Adipocyte (in vitro differentiated cells): ENCODE measurements at places on chromosomes 7 and 10.

DNA sequence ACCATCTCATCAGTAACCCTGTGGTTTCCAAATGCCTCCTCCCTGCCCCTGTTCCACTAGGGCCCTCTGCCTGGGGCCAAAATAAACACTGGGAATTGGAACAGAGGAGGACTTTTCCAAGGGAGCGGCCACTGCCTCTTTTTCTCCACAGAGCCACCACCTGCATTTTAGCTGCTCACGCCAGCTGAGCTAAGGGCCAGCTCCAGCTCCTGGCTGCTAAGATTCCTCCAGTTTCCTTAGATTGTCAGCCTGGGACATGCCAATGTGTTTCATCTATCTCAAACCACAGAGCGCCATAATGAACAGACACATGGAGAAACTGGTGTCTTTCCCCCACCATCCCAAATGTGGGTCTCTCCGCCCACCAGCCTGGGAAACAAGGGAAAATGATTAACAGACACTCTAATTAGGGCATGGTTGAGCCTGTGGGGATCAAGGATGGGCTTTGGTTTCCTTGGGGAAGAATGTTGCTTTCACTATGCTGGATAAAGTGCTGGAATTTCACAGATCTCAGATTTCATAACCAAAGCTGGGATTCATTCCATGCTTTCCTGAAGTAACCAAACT lies 52.2 kb downstream of the ASB13 start:
- DNase-seq, result peak; percentile 76

DNA sequence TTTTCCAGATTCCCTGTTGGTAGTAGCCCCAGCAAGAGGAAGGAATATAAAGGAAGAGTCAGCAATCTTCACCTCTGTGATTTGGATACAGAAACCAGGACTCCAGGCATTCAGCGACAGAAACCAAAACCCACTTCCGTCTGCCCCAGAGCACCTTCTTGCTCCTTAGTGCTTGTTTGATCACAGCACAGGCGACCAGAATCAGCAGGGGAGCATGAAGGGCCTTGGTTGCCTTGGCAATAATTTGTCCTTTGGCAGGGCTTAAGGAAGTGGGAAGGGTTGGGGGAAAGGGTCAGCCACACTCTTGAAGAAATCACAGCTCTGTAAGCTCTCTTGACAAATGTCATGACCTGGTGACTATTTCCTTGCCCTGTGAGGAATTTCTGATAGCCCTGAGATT lies 379.6 kb downstream of the OTUD1 start:
- DNase-seq, result no peak

GRCh38 chr10:74967911-74968666 lies 141.7 kb downstream of the KAT6B start:
- peak; percentile 26 for DNase-seq

- no peak for DNase-seq
Measured at GRCh38 chr7:35908331-35909216, 107.7 kb downstream of the SEPTIN7 start.

GRCh38 chr10:11183015-11183414 lies 165.3 kb downstream of the CELF2 start:
- no peak for DNase-seq

DNA sequence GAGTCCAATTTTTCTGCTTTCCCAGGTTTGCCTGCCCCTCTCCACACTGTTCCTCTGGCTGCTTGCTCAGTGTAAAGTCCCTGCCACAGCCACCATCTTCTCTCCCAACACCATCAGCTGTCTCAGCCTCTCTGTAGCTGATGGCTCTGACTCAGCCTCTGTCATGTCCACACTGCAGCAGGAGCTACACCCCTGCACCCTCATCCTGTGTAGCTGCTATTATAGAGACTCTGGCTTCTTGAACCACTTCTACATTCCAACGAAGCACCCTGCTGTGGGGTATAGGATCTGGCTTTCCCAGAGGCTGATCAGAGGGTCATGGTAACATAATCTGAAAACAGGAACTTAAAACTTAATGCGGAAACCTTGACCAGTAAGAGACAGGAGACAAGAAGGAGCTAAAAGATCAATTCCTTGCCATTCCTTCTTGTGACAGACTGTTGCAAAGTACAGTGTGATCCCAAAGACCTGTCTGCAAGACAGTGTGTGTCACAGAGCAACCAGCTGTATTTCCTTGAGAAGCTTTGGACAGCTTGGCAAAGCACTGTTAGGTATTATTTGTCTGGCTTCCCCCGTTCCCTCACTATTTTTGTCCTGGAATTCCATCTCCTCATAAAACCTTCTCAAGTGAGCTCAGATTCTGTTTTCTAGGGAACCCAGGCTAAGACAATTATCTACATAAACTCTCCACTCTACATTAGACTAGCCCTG lies 42.3 kb downstream of the NRCAM start:
- DNase-seq, result no peak

- DNase-seq, result no peak
Measured at GRCh38 chr10:98340261-98340939, 72.4 kb upstream of the LOXL4 start.

DNA sequence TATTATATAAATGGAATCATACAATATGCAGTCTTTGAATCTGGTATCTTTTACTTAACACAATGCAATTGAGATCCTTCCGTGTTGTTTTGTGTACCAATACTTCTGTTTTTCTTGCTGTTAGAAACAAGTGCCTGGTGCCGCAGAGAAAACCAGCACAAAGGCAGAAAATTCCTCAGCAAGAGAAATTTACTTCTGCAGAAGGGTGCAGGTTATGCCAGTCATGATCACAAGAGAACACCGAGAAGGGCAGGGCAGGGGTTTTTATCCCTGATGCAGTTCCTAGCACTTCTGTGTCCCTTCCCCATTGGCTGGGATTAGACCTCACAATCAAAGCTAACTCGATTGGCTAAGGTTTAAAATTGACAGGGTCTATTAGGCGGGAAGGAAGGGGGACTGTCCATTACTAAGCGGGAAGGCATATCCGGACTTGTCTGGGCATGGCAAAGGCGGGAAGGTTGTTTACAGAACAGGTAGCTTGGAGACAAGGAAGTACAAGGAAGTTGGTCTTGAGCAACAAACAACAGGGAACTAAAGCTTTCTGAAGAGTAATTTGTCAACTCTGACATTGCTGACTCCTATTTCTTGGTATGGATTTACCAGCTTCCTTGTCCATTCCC lies 2.4 kb upstream of the ZNF33B start:
- DNase-seq, result no peak

DNA sequence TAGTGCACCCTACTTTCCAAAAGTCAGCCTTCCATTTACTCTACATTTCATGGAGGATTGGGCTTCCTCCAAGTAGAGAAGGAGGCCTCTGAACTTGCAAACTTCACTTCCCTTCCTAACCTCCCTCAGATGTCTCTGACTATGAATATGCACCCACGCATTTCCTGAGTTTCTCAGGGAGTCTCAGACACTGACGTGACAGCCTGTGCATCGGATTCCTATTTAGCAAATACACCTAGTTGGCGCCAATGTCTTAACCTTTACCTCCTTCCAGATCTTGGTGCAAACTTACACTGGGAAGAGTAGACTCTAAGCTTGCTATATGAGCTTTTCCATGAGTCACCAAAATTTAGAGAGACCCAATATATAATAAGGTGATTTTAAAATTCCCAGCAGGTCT lies 920.1 kb upstream of the AUTS2 start:
- no peak for DNase-seq

DNA sequence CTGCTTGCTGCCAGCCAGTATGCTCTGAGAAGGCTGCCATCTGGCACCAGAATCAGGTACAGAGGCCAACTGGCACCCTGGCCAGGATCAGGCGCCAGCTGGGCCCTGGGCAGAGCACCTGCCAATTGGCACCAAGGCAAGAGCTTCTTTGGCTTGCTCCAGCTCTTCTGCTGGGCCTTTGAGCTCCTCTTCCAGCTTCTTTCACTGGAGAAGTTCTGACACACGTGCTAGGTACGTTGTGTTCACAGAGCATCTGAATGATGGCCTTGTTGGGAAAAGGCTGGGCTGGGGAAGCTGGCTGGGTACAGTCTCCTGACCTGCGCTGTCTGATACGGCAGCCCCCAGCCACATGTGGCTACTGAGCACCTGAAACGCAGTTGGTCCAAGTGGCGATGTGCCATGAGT lies 31.7 kb upstream of the OPALIN start:
- DNase-seq, result no peak

DNA sequence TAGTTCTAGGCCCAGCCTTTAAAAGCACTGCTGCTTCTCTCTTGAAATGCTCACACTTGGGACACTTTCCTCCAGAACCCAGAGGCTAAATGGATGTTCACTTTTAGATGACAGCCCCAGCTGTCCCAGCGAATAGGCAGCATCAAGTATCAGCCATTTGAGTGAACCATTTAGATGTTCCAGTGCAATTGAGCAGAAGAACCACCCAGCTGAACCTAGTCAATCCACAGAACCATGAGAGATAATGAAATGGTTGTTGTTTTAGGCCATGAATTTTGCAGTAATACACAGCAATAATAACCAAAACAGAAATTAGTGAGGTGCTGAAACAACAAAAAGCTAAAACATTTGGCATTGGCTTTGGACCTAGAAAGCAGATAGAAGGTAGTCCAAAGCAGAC lies 273.9 kb downstream of the ETV1 start:
- no peak for DNase-seq

DNA sequence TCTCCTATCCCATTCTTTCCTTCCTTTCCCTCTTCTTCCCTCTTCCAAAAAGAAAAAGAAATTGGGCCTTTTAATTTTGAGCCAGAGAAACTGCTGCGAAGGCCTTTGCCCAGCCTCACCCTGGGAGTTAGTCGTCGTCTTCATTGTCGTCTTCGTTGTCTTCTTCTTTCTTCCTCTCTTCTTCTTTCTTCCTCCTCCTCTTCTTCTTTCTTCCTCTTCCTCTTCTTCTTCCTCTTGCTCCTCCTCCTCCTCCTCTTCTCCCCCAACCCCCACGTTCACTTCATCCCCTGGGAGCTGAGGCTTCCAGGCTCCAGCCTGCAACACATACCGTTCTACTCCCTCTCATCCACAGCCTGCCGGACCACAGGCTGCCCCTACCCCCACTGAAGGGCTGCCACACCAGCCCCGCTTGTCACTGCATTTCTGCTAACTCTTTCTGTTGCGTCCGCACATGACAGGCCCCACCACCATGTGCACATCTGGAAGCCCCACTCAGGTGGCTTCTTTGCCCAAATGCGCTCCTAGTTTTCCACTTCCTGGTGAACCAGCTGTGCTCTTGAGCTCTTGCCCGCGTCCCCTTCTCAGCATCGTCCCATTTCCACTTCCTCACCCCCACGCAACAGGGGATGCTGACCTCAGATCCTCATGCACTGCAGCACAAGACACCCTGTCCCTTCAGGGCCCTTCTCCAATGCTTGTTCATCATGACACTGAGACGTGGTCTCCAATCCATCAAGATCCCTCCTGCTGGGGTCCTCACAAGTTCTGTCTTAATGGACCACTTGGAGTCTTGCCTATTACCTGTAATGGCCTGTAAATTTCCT lies 94.9 kb upstream of the SH2B2 start:
- no peak for DNase-seq

DNA sequence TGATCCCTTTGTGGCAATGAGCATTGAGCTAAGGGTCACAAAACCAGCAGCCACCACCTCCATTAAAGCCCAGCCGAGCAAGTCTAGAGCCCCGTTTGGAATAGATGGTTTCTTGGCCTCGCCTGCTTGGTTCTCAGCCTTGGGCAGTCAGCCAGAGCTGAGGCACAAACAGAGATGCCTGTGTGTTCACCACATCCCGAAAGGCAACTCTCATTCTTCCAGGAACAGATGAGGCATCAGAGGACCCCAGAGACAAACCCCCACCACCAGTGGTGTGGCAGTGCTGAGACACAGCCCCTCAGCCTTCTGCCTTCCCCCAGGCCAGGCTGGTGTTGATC lies 203.3 kb upstream of the ZMIZ1 start:
- DNase-seq, result peak; percentile 5

GRCh38 chr10:72039377-72039776 lies 49.0 kb downstream of the SPOCK2 start:
- DNase-seq, result no peak

DNA sequence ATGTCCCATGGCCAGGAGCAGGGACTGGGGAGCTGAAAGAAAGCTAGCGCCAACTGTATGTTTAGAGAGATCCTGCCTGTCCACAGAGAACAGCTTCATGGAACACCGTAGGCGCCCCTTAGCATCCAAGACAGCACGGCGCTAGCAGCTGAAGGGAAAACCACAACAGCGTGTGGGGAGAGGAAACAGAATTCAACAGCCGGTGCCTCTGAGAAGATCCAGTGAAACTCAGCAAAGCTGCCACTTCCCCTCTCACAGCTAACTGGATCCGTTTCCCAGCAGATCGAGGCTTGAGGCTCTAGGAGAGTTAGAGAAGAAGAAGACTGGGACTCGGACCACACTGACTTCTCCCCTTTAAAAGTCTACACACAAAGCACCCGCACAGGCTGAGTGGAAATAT lies 145.0 kb downstream of the MAD1L1 start:
- no peak for DNase-seq

- peak; percentile 15 for DNase-seq
Measured at GRCh38 chr10:71957546-71958275, 6.5 kb upstream of the CHST3 start.

GRCh38 chr10:62638062-62638477 lies 166.4 kb upstream of the ADO start:
- peak; percentile 3 for DNase-seq

- DNase-seq, result peak; percentile 69
Measured at GRCh38 chr10:6141296-6142151, 52.7 kb downstream of the RBM17 start.
